ENCODE measurements at places on chromosomes 4 and X. TPM values are rescaled to one million over a fixed set of nuclear protein-coding genes. Genes with fewer than 3 reads are reported as not detected.

The GAGE2A gene
- polyA plus RNA-seq = not detected

DNA sequence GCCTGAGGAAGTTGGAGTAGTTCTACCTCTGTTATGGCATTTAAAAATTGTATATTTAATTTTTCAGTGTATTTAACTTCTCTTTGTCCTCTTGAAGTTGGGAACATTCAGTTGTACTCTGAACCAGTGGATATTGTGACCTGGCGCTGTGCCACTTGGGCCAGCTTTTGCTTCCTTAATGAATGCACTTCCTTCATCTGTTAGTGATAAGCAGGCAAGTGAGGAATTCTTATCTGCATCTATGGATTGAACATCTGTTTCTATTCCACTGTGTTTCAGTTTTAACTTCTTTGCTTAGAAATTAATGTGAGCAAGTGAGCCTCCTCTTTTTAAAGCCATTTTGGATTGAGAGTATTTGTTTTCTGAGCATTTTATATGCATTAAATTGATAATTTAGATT, 128.3 kb downstream of the UCHL1 start:
- no peak for DNase-seq

GRCh38 chr4:17475481-17475880, 36.4 kb downstream of the QDPR start:
- no peak for DNase-seq

DNA sequence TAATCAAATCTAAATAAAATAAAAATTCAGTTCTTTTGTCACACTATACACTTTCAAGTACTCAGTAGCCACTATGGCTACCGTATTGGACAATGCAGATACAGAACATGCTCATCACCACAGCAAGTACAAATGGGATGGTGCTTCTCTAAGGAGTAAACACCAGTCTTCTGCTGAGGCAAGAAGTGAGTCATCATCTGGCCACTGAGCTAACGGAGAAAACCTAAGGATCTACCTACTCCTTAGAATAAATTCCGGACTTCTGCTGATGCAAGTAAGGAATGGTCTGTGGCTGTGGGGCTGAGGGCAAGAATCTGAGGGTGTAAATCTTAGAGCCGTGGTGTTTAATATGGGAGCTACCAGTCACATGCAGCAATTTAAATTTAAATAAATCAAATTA, 11.3 kb upstream of the RBMXL3 start:
- DNase-seq = no peak

DNA sequence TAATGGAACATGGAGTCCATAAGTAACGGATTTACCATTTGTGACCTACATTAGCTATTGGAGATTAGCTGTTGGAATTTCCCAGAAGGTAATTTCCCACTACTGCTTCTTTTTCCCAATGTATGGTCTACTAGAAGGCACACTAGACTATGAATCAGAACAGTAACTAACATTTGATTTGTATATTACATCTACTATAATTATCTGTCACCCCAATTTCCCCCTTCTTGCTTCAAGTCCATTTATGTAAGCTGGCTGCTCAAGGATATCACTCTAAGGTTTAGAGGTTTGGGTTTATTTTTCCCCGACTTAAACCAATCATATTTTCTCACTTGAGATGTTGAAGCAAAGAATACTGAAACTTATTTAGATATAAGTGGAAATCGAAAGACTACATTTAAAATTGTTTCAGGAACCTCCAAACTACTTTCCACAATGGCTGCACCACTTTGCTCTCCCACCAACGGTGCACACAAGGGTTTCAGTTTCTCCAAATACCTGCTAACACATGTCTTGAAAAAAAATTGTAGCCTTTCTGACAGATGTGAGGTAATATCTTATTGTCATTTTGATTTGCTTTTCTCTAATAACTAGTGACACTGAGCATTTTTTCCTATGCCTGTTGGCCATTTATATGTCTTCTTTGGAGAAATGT, 33.3 kb upstream of the H2AZ1 start:
- DNase-seq = no peak

DNA sequence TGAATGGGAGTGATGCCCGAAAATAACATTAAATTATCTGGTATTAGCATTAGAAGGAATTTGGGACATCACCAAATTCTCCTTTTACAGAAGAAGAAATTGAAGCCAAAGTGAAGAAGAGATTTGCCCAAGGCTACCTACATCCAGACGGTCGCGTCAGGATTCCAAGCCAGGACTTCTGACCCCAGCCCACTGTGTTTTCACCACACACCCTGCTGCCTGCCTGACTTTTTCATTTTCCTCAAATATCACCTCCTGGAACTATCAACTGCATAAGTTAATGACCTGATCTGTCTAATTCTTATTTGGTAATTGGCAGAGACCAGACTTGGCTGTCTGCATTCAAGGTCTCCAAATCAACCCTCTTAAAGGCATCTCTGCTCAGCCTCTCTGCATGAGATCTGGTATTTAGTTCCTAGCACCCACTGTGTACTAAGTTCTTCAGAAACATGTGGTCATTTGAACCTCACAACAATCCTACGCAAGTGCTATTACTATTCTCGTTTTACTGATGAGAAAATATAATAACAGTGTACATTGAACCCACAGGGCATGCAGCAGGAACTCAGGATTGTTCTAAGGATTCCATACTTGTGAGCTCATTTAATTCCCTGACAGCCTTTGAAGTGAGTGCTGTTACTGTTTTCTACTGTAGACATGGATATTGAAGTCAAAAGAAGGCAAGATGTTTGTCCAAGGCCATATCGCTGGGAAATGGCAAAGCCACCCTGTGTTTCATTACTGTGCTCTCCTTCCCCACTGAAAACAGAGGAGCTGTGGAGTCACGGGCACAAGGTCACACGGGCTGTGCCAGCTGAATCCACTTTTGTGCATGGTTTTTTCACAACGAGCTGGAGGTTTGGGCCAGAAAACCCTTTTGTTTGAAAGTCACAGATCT, 195.2 kb upstream of the C1QTNF7 start:
- DNase-seq = no peak

The FAM114A1 gene
- polyA plus RNA-seq = 35.0 TPM

- DNase-seq = no peak
Observed at GRCh38 chrX:124328765-124329164, 3.7 kb upstream of the TEX13D start.

The STEEP1 gene
- polyA plus RNA-seq = 29.4 TPM

The TLR2 gene
- 5.5 TPM for polyA plus RNA-seq

DNA sequence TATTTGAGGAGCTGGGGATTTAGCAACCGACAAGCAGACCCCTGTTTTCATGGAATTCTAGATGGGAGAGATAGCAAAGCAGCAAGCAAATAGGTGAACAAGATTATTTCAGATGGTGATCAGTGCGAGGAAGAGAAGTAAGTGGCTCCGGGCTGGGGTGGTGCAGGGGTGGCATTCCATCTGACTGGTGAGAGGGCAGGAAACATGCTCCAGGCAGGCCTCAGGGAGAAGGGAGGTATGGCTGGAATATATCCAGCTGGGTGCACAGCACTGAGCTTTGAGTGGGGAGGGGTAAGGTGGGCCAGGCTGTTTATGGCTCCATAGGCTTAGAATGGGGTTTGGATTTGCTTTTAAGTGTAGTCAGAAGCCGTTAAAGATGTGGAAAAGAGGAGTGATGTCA, 21.2 kb downstream of the PTTG2 start:
- no peak for DNase-seq

DNA sequence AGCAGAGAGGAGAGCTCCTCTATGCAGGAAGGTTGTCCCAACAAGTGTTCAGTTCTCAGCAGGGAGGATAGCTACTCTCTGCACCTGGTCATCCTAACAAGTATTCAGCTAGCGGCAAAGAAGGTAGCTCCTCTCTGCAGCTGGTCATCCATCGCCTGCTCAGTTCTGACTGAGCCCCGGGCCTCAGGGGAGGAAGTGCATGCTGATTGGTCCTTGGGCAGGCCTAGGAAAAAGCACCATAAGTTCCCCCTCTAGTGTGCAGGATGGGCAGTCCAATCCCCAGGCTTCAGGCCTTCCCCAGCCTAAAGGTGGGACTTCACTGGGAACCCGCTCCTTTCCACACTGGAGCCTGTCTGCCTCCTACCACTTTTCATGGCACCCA, 4.4 kb upstream of the FBXW7 start:
- no peak for DNase-seq

The DCAF8L2 gene
- polyA plus RNA-seq = not detected

The TCEAL5 gene
- 11.4 TPM for polyA plus RNA-seq

GRCh38 chr4:158940271-158940670, 162.6 kb upstream of the RAPGEF2 start:
- no peak for DNase-seq

DNA sequence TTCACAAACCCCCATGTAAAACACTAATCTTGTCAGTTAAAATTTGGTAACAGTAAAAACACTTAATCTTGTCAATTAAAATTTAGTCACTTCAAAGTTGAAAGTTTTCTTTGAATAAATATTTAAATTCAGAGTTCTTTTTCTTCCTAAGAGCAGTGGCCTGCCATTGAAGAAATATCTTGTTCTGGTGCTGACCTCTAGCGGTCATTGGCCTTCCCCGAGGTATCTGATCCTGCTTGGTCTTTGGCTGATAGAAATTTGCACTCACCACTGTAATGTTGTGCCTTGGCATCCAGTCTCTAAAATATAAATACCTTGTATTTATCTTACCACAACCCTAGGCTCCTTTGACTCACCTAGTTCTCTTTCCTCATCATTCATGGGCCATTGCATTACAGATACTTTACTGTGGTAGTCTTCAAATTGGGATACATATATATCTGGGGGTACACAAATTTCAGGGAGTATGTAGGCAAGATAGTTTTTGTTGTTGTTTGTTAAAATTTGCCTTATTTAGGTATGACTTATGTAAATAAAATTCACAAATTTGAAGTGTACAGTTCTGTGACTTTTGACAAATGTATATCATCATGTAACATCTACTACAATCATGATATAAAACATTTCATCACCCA, 6.7 kb upstream of the ART3 start:
- peak; percentile 41 for DNase-seq

DNA sequence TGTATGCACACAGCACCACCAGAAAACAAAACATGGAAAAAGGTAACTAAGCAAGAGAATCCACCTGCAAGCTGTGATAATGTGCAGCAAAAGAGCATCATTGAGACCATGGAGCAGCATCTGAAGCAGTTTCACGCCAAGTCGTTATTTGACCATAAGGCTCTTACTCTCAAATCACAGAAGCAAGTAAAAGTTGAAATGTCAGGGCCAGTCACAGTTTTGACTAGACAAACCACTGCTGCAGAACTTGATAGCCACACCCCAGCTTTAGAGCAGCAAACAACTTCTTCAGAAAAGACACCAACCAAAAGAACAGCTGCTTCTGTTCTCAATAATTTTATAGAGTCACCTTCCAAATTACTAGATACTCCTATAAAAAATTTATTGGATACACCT, 90.2 kb downstream of the TET2 start:
- no peak for DNase-seq

All from right renal pelvis (tissue), 4 donors.